ENCODE measurements at places on chromosomes 16 and 17.

DNA sequence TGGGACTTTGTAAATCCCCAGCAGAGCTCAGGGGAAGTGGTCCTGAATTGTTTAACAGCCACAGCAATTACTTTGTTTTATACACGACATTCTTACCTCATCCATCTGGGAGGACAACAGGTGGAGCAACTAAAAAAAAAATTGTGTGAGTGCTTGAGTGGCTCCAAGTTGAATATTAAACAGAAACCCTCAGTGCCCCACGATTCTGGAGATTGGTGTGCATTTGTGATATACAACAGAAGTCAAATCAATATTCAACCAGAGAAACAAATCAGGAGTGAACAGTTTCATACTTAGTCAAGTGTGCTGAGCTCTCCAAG lies 204.8 kb downstream of the HAPSTR1 start:
- DNase-seq, result no peak

- no peak for DNase-seq
Measured at GRCh38 chr17:8994319-8994718, 27.0 kb upstream of the NTN1 start.

- no peak for DNase-seq
Measured at GRCh38 chr16:27318392-27319256, 4.8 kb downstream of the IL4R start.

GRCh38 chr16:27385398-27385797 lies 16.6 kb upstream of the IL21R start:
- DNase-seq, result no peak

DNA sequence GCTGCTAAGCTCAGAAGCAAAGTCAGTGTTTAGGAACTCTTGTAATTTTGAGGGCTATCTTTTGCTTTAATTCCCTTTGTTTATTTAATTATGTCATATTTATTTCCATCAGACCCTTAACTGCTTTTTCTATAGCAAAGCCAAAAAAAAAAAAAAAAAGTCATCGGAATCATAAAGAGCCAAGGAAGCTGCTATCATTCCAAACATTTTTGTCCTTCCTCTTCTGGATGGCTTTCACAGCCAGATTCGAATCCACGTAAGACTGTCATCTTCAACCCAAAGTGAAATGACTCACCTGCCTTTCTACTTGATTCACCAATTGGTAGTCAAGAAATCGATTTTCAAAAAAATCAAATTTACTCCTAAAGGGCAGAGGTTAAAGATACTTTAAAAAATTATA lies 38.4 kb downstream of the WIPI1 start:
- no peak for DNase-seq

DNA sequence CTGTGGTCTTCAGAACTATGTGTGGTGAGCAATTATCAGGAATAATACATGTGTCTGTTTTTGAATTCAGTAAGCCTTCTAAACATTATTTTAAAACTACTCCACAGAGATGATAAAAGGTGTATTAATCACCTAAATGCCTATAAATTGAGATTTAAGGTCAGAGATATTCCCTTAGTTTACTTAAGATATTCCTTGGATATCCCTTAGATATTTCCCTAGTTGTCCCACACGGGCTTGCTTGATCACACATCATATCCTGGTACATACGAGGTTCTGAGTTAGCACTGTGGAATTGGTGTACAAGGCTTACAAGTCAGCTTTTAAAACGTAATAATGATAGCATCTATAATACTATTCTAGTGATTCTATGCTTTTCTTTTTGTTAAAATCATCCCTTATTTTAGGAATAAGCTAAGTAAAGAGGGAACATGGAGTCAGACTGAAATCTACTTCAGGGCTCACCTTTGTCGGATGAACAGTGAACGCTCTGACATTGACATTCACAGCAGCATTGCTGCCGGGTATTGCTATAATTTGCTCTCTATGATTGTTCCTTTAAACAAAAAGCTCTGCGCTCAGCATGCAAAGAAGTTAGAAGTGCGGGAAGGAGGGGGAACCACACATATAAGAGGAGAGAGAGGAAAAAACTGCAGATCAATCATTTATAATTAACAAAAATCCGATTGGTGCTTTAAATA lies 136.5 kb downstream of the SKAP1 start:
- no peak for DNase-seq

DNA sequence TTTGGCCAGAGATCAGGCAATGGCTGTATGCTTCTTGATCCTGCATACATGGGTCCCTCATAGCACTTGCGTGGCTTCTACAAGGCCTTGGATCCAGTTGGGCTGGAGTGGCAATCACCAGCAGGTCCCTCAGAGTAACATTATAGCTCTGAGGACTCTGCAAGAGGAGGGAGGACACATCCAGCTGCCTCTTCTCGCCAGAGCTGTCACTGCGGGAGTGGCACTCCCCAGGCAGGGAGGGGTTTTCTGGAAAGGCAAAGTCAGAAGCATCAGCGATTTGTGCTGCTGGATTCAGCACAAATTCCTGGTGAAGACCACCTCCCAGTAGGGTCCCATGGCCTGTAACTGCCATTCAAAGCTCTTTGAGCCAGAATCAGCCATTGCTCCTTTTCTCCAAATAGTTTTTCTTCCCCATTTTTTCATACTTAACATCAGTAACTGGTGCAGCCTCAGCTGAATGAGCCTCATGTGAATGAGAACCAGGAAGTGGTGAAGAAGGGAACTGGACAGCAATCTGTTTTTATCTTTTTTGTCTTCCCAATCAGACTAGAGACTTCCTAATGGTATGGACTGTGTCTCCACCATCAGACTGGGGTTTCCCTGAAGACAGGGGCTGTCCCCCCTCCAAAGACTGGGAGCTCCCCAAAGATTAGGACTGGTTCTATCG lies 40.6 kb upstream of the HOXB13 start:
- no peak for DNase-seq

DNA sequence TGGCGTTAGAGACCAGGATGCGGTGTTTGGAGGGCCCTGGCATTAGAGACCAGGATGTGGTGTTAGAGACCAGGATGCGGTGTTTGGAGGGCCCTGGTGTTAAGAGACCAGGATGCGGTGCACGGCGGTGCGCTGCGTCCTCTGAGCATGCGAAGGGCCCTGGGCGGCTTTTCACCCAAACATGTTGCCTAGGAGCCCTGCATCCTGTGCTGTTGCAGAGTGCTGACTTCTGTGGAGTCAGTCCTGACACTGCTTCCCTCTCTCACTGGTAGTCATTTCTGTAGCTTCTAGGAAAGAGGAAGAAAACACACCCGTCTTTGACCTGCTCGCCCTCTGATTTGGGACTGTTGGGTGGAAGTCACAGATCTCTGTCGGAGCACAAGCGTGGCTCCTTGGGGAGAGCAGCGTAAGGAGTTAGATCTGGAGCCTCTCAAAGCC lies 141.2 kb downstream of the LAT start:
- DNase-seq, result no peak

GRCh38 chr17:78944956-78945355 lies 19.8 kb upstream of the TIMP2 start:
- no peak for DNase-seq

DNA sequence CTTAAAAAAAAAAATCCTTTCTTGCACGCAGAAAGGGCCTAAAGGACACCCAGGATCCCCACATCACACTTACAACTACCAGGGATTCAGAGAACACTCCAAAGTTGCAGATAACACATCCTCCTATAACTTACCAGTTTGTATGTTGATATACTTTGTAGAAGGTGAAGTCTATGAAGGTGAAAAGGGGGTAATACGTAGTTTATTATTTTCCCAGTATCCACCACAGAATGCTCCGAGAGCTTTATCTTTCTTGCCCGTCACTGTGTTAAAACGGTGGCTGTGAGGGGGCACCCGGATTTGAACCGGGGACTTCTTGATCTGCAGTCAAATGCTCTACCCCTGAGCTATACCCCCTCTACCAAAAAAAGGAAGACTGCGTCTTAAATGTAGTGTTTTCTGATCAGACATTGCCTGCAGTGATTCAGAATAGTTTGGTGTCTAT lies 7.9 kb upstream of the RPL23 start:
- DNase-seq, result no peak

GRCh38 chr16:66701516-66701915 lies 5.0 kb upstream of the CMTM4 start:
- DNase-seq, result no peak

- no peak for DNase-seq
Measured at GRCh38 chr17:17567631-17568030, 23.9 kb downstream of the PEMT start.

GRCh38 chr16:17448640-17449638 lies 21.8 kb downstream of the XYLT1 start:
- DNase-seq, result no peak

DNA sequence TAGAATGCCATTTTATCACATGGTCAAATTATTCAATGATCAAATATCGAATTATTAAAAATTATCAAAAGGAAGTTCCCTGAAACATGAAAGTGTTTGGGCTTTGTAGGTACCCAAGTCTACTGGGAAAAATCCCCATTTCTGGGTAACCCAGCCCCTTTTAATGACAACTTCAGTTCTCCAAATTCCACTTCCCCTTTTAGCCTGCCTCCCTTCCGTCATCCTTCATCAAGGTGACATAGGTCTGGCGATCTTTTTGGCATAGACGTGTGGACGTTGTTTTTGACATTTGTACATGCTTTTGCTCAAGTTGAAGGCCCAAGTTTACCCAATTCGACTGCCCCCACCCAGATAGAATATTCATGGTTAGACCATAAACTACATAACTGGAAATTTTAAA lies 660.9 kb downstream of the MAF start:
- no peak for DNase-seq

- peak; percentile 94 for DNase-seq
Measured at GRCh38 chr16:48607056-48607825, 2.7 kb downstream of the N4BP1 start.

DNA sequence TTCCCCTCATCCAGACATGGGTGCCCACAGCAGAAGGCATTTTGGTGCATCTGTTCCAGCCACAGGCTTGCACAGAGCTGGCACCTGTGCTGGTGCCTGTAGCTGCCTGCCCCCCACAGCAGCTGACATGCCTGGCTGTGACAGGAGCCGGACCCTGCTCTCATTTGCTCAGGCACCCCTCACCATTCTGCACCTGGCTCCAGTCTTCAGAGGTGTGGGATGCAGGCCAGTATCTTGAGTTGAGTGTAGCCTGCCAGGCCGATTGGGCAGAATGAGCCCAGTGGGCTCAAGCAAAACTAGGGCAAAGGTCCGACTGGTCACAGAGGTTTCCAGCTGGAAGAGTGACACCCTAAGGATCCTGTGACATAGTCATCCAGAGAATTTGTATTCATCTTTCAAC lies 887.7 kb downstream of the CDH11 start:
- DNase-seq, result no peak

GRCh38 chr17:69437475-69437874 lies 23.0 kb downstream of the MAP2K6 start:
- no peak for DNase-seq

GRCh38 chr17:80990921-80991644 lies 558 bp upstream of the CHMP6 start:
- DNase-seq, result no peak

- no peak for DNase-seq
Measured at GRCh38 chr17:48074322-48075081, 26.3 kb downstream of the NFE2L1 start.

DNA sequence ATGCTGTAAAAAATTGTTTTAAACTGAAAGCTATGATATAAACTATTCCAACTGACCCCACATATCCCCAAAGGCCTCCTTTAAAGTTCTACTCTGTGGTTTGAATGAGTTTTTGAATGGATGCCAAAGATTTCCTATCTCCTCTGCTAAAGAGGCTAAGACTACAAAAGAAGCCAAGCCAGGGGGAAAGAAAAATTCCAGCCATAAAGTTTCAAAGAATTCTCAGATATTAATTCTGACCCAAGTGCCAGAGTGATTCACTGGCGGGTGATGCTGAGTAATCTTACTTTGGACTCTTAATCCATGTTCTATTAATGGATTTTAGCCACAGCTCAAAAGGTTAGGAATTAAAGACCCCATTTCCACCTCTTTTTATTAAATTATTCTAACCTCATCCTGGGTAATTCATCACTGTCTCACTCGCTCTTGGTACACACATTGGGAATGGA lies 60.7 kb downstream of the HS3ST3A1 start:
- no peak for DNase-seq

DNA sequence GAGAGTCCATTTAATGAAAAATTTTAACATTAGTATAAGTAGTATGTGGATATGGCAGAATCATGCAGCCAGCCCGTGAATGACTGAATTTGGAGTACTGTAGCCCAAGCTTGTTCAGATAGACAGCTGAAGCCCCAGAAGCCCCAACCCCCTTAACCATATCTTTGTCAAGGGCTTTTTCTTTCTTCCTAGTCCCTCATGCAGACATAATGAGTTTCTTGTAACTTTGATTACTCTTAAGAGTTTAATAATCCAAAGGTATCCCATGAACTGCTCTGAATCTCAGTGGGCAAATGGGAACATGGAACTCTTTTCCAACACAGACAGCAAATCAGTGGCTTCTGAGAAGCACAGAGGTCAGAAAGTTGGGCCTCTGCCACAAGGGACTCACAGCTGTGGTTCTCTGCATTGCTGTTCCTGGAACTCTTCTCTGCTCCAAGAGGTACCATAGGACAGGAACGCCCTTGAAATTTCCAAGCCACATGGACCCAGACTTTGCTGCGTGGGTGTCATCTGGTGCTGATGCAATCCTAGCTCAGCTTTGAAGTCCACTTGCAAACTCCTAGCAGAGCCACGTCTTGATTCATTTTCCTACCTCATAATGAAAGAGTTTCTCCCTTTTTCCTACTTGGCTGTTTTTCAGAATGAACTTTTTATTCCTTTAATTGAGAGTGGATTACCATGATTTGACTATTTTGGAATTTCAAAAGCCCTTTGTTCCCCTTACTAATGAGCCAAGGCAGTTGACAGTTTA lies 18.1 kb downstream of the LYRM1 start:
- DNase-seq, result no peak

DNA sequence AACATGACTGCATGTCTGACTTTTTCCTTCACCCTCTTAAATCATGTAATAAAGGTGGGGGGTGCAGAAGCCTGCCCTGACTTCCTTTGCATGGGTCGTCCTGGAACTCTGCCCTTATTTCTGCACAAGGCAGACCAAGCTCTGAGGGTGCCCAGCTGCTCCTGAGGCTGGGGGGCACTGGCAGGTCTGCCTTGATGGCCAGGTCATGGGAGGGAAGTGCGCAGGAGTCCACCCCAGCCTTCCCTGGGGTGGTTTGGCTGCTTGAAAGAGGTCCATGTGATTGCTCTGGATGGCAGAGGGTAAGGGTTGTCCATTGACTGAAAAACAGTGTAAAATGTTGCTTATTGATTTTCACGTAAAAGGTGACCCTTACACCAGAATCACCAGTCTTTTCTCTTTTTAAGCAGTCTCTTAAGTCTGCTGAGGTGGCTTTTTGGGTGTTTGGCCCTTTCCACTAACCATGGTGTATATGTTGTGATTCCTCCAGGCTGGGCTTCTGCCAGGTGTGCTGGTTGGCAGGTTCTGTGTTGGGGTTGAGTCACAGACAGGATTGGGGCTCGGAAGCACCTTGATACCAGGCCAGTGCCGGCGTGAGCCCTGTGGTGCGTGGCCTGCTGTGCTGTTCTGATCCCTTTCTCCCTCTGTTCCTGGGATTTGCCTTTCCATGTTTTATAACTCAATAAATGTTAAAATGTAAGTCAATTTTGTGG lies 19.4 kb downstream of the DHX38 start:
- DNase-seq, result peak; percentile 87

DNA sequence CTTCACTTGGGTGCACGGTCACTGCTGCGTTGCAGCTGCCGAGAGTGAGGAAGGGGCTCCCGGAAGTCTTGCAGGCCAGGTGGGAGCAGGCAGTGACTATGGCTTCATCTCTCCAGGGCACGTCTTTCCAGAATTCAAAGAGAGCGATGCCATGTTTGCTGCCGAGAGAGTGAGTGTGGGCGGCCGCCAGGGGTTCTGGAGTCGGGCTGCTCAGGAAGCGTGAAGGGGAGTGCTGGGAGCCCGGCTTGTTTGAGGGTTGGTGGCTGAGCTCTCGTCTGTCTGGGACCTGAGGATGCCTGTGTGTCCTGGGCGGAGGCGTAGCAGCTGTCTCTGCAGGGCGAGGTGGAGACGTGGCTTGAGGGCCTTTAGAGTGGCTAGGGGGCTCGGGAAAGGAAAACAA lies 6.3 kb downstream of the HGS start:
- DNase-seq, result no peak

Data from vagina (tissue), 2 donors.